ENCODE measurements at places on chromosomes 3 and 15. TPM values are rescaled to one million over a fixed set of nuclear protein-coding genes. Genes with fewer than 3 reads are reported as not detected.

GRAMD1C gene
- total RNA-seq, result 10.8 TPM

SYNM gene
- 14.8 TPM for total RNA-seq

LTF gene
- 0.92 TPM for total RNA-seq

SAXO2 gene
- 14.8 TPM for total RNA-seq

GUCA1C gene
- not detected for total RNA-seq

RETNLB gene
- total RNA-seq, result not detected

CSPG5 gene
- total RNA-seq, result 206 TPM

STAB1 gene
- 16.8 TPM for total RNA-seq

SLC28A1 gene
- total RNA-seq, result 0.23 TPM

CCDC174 gene
- 14.5 TPM for total RNA-seq

CACNA2D3 gene
- total RNA-seq, result 69.7 TPM

UCN2 gene
- not detected for total RNA-seq

SCN11A gene
- 0.46 TPM for total RNA-seq

CHRFAM7A gene
- total RNA-seq, result 14.8 TPM

APOD gene
- 10.6 TPM for total RNA-seq

RAB5A gene
- 147 TPM for total RNA-seq
